ENCODE measurements at places on chromosomes 6 and 20.

- no peak for DNase-seq
These were observed 615 bp upstream of the NTSR1 start for GRCh38 chr20:62707921-62708521.

- DNase-seq = no peak
These were observed 2.3 kb downstream of the BMP7 start for GRCh38 chr20:57263801-57264792.

- DNase-seq = no peak
These were observed 123.0 kb downstream of the JARID2 start for GRCh38 chr6:15368873-15369272.

GRCh38 chr20:46188866-46189541 is 70.9 kb downstream of the CD40 start:
- no peak for DNase-seq

GRCh38 chr6:31945507-31946369 is at the start of gene CFB:
Gene CFB, plus strand, starts transcription at chr6:31946095. Its CDS starts 127 bp downstream, at chr6:31946222.
- no peak for DNase-seq

DNA sequence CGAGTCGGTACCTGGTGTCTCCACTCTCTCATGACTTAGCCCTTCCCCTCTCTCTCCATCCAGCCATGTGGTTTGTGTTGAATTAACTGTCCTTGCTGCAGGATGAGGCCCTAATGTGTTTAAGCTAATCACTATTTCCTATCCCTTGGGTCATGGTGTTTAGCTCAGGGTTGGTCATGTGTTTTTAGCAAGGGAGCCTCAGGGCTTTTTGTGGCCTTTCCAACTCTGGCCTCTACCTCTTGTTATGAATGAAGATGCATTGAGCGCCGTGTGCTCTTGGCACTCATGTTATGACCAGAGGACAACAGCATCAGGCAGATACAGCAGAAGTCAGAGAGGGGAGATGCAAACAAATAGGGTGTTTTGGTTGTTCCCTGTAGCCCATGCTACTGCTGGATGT is 674.2 kb upstream of the FLRT3 start:
- no peak for DNase-seq

DNA sequence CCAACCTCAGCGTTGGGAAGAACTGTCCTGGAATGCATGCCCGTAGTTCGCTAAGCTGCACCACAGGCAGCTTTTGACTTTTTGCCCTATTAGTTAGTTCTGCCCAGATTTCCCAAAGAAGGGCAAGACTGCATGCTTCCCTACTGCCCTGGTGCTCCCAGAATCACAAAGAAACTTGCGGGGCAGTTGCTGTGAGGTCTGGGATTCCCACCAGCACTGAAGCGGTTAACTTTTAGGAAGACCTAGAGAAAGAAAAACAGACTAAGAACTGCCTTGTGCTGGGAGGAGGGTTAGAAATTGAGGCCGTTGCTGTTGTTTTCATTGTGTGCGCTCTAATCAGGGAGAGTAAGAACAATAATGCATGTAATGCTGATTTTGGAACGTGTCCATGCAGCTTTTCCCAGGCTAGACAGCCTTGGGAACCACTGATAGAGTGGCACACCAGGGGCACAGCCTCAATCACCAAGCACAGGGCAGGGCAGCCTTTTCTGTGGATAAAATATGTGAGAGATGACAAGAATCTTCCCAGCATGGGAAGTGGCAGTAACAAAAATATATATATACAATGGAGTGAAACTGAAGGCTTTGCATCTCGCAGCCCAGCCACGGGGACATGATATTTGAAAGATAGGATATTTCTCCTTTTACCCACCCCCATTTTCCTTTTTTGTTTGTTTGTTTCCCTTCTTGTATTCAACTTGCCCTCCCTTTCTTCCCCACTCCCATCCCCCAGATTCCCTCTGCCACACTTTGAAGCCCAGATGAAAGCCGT is 137.7 kb upstream of the HEY2 start:
- peak; percentile 94 for DNase-seq

DNA sequence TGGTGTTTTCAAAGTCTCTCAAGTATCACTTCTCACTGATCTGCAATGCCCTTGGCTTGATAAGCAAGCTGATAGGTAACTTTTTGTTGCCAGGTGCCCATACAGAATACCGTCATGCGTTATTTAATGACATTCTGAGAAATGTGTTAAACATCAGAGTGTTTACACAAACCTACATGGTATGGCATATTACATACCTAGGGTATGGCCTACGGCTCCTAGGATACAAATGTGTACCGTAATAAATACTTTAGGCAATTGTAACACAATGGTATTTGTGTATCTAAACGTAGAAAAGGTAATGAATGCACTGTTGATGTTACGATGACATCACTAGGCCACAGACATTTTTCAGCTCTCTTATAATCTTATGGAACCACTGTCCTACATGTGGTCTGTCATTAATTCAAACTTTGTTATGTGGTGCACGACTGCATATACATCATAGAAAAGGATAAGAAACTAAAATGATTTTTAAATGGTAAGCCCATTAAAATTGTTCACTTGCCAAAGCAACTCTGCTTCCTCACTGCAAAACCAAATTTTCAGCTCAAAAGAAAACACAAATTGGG is 35.7 kb downstream of the CSNK2A1 start:
- DNase-seq = no peak

DNA sequence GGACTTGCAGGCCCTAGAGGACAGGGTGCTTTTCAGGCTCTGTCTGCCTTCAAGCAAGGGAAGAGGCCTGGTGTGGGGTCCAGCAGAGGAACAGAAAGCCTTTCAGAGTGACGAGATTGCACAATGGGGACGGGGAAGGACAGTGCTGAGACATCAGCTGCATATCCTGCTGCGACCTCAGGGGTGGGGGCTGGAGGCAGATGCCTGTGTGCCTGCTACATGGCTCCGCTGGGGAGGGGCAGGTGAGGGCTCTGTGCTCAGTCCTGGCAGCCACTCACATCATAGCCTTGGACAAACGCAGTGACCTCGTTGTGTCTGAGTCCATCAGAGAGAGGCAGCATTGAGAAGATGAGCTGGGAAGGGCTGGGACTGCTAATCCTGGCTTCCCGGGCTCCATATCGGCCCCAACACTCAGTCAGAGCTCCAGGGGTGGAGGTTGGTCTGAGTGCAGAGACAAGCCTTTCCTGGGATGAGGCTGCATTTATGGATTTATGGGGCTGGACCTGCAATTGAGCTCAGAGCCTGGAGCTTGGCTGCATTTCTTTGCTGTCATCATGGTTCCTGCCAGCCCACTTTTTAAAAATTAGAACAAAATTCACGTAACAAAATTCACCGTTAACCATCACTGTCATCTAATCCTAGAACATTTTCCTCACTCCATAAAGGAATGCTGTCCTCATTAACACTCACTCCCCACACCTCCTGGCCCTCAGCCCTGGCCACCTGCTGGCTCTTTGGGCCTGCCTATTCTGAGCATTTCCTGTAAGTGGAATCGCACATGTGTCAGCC is 196.9 kb upstream of the SLC24A3 start:
- DNase-seq = no peak

GRCh38 chr6:147528511-147529145 is 20.1 kb downstream of the SAMD5 start:
- DNase-seq = no peak

DNA sequence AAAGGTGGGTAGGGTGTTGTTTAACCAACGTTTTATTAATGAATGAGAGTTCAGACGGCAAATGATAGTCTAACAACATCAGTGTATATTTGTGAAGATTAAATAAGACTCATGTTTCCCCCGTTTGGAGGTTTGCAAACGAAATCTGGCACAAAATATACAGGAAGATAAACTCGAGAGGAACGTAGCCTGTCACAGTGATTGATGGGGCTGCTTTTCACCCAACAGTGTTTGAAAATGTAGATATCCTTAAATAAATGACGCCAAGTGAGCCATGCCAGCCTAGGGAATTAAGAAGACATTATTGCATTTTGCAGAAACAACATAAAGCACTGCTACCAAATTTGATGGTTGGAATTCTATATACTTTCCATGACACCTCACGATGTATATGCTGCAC is 696.5 kb upstream of the FLRT3 start:
- DNase-seq = no peak

DNA sequence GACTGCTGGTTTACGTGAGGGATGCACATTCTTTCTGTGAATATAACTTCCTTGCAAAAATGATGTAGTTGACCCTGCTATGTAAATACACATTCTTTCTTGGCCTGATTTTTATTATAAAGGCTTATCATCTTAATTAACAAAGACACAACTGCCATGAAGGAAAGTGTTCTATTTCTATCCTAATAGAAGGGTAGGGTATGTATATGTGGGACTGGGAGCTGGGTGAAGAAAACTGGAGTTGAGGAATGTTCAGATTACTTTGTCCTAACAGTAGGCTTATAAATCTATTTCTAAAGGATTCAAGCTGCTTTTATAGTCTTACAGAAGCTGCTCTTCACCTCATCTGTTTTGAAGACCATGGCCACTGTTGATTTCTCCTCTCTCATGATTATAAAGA is 76.5 kb upstream of the RGS17 start:
- no peak for DNase-seq

DNA sequence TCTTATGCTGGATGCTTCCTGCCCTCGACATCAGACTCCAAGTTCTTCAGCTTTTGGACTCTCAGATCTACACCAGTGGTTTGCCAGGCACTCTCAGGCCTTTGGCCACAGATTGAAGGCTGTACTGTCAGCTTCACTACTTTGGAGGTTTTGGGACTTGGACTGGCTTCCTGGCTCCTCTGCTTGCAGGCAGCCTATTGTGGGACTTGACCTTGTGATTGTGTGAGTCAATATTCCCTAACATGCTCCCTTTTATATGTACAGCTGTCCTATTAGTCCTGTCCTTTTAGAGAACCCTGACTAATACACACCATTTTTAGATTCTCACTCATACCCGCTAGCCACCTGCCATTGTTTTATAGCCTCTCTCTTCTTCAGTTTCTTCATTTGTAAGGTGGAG is 382.1 kb upstream of the TSHZ2 start:
- no peak for DNase-seq

GRCh38 chr6:142485256-142485655 is 183.4 kb downstream of the ADGRG6 start:
- no peak for DNase-seq

All from brain pericyte (primary cell).